ENCODE measurements at places on chromosomes 5 and 9. TPM values are rescaled to one million over a fixed set of nuclear protein-coding genes. Genes with fewer than 3 reads are reported as not detected.

The KCTD16 gene
- total RNA-seq = 3.2 TPM

GRCh38 chr5:107523029-107523680, 147.6 kb downstream of the EFNA5 start:
- H3K27ac ChIP-seq = no peak overlapping the region
- H3K36me3 ChIP-seq = peaks cover 3% of the 10 kb centered on the region
- H3K4me3 ChIP-seq = no peak overlapping the region
- H3K4me1 ChIP-seq = peaks cover 7% of the 10 kb centered on the region

The PDE6A gene
- 0.15 TPM for total RNA-seq

- H3K27me3 ChIP-seq = no peaks in the 10 kb centered on the region
- H3K4me3 ChIP-seq = no peak overlapping the region
- no peaks in the 10 kb centered on the region for H3K36me3 ChIP-seq
- H3K4me1 ChIP-seq = peaks cover 4% of the 10 kb centered on the region
- DNase-seq = no peak
Observed at GRCh38 chr5:124301850-124302249, 444.6 kb downstream of the ZNF608 start.

DNA sequence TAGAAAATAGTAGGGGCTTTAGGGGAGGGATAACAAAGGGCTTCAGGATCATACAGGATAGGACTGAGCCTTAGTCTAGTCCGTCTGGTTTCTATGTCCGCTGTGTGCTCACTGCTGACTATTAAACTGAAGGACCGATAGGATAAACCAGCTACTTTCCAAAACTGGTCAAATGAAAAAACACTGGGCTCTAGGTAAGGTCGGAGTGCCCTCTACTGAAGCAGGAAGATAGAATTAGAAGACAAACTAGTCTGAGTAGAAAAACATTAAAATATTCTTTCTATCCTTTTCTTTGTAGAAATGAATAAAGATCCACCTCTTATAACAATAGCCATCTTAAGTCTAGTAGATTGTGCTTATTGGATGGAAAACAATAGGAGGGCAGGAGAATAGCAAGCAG, 133.6 kb downstream of the CEMIP2 start:
- no peak for DNase-seq
- no peaks in the 10 kb centered on the region for H3K36me3 ChIP-seq
- H3K4me3 ChIP-seq = no peak overlapping the region
- H3K4me1 ChIP-seq = no peaks in the 10 kb centered on the region
- H3K27me3 ChIP-seq = no peaks in the 10 kb centered on the region

DNA sequence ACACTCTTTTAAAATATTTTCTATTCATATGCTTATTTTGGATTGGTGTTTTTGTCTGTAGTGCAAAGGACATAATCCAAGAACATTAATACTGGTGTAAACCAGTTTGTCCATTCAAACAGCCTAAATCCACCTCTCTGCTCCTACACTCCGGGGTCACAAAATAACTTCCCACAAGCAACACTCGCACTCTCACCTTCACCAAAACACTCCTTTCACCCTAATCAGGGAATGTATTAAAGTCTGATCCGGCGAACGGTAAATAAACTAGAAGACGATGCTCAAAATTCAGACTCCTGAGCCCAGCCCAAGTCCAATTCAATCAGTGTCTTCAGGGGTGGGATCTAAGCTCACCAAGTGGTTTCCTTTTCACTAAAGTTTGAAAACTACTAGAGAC, 649 bp downstream of the AP3B1 start:
- H3K27ac ChIP-seq = peak overlapping the region; percentile 57
- no peaks in the 10 kb centered on the region for H3K4me1 ChIP-seq
- no peaks in the 10 kb centered on the region for H3K36me3 ChIP-seq
- H3K27me3 ChIP-seq = no peaks in the 10 kb centered on the region

GRCh38 chr5:74382123-74382855, 258.2 kb downstream of the ENC1 start:
- no peak overlapping the region for H3K27ac ChIP-seq
- H3K27me3 ChIP-seq = no peaks in the 10 kb centered on the region
- no peaks in the 10 kb centered on the region for H3K4me1 ChIP-seq
- no peaks in the 10 kb centered on the region for H3K36me3 ChIP-seq

The SGCD gene
- 0.42 TPM for total RNA-seq

The CSF1R gene
- 0.19 TPM for total RNA-seq

DNA sequence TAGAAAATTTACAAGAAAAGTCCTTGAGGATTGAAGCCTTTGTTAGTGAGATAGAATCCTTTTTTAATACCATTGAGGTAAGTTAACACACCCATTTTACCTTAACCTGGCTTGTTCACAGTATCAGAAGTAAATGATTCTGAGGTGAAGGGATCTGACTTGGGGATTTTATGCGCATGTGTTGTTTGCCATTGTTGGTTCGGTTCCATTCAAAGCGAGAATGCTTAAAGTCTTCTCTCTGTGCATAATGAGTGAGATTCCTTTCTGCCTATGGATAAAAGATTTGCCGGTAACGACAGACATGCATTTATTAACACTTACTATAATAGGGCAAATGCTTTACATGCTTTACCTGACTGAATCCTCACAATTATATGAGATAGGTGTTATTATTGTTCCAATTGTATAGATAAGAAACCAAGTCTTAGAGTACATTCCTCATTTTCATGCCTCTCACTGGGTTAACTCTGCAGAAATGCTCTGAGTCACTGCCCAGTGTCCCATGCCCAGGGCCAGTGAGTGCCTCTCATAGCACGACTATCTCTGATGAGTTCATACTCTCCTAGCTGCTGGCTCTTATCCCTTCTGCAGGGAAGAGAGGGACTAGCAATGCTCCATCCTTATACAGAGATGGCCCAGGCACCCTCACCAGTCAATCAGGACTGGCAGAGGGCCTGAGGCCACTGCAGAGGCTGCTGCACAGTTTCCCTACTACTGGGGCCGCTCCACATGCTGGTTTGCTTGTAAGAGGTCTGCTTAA, 54.4 kb downstream of the CMYA5 start:
- no peak overlapping the region for H3K27ac ChIP-seq
- H3K27me3 ChIP-seq = no peaks in the 10 kb centered on the region
- no peaks in the 10 kb centered on the region for H3K36me3 ChIP-seq
- H3K4me1 ChIP-seq = no peaks in the 10 kb centered on the region

The SH3TC2 gene
- 0.66 TPM for total RNA-seq

DNA sequence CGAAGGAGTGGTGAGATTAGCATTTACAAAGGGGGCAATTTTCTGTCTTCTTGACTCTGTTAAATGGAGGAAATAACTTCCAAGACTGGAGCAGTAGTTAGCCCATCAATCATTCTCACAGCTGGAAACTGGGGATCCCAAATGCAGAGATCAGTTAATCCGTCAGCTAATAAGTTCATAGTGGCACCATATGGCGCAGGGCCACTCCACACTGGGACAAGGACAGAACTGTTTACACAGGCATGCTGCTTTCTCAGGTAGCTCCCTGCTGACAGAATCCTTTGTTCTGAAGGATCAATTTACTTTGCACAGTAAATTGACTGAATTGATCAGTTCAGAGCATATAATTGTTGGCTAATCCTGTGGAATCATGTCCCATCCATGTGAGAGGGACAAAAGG, 395.7 kb downstream of the TMEM161B start:
- peaks cover 7% of the 10 kb centered on the region for H3K27me3 ChIP-seq
- H3K27ac ChIP-seq = no peak overlapping the region
- H3K4me1 ChIP-seq = no peaks in the 10 kb centered on the region
- no peaks in the 10 kb centered on the region for H3K36me3 ChIP-seq
- DNase-seq = no peak

DNA sequence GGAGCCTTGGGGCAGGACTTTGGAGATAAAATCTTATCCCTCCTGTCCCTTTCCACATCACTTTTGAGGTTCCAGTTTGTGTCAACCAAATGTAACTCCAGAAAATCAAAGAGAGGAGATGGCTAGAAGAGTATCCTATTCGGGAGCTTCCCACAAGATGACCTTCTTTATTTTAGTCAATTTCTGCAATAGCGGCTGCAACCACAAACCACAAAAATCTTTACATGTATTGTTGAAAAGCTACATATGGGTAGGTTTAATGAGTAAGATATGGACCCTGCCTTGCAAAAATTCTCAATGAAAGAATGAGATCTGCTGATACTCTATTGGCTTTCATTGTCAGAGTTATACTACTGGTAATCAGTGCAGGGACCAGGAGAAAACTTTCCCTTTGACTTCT, 92.2 kb upstream of the MAMDC2 start:
- no peaks in the 10 kb centered on the region for H3K4me1 ChIP-seq
- no peaks in the 10 kb centered on the region for H3K36me3 ChIP-seq
- no peaks in the 10 kb centered on the region for H3K27me3 ChIP-seq
- no peak for DNase-seq
- H3K4me3 ChIP-seq = no peak overlapping the region

The EGR1 gene
- total RNA-seq = 9.9 TPM

- peak; percentile 91 for DNase-seq
- H3K27me3 ChIP-seq = peaks cover 92% of the 10 kb centered on the region
- no peaks in the 10 kb centered on the region for H3K36me3 ChIP-seq
- peak within 1 kb of the TSS; percentile 83 for H3K4me3 ChIP-seq
- H3K4me1 ChIP-seq = peaks cover under 1% of the 10 kb centered on the region
Observed at GRCh38 chr9:74887041-74887980, at the start of gene TRPM6. TSS of gene TRPM6 (minus strand) at chr9:74887921. CDS start at chr9:74887856, 65 bp downstream.

GRCh38 chr5:144487207-144487606, 316.5 kb downstream of the KCTD16 start:
- no peak overlapping the region for H3K4me3 ChIP-seq
- no peaks in the 10 kb centered on the region for H3K27me3 ChIP-seq
- DNase-seq = peak; percentile 75
- H3K27ac ChIP-seq = peak overlapping the region; percentile 12
- no peaks in the 10 kb centered on the region for H3K36me3 ChIP-seq

DNA sequence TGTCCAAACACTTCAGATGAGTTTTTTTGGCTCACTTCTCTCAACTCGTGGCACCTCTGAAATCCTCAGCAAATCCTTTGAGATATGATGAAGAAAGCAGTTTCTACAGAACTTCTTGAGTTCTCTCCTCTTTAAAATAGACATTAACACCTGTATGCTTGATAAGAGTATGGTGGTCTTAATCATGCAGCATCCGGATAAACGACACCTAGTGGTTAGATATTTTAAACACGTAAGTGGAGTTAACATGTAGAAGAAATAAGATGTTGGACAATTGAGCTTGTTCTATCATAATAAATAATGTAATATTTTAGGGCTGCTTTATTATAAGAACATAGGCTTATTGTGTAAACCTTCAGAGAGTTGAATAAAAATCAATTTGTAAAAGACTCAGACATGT, 324.8 kb downstream of the CYLC2 start:
- no peak overlapping the region for H3K27ac ChIP-seq
- H3K36me3 ChIP-seq = no peaks in the 10 kb centered on the region
- H3K4me3 ChIP-seq = no peak overlapping the region
- H3K27me3 ChIP-seq = no peaks in the 10 kb centered on the region
- no peaks in the 10 kb centered on the region for H3K4me1 ChIP-seq
- no peak for DNase-seq

GRCh38 chr9:93667006-93667405, 90.6 kb downstream of the PHF2 start:
- peak; percentile 28 for DNase-seq
- no peak overlapping the region for H3K4me3 ChIP-seq
- H3K27me3 ChIP-seq = no peaks in the 10 kb centered on the region
- H3K27ac ChIP-seq = no peak overlapping the region

GRCh38 chr9:89621676-89622075, 16.9 kb downstream of the GADD45G start:
- no peak for DNase-seq
- no peak overlapping the region for H3K4me3 ChIP-seq
- H3K27ac ChIP-seq = no peak overlapping the region
- peaks cover 18% of the 10 kb centered on the region for H3K4me1 ChIP-seq
- no peaks in the 10 kb centered on the region for H3K36me3 ChIP-seq

DNA sequence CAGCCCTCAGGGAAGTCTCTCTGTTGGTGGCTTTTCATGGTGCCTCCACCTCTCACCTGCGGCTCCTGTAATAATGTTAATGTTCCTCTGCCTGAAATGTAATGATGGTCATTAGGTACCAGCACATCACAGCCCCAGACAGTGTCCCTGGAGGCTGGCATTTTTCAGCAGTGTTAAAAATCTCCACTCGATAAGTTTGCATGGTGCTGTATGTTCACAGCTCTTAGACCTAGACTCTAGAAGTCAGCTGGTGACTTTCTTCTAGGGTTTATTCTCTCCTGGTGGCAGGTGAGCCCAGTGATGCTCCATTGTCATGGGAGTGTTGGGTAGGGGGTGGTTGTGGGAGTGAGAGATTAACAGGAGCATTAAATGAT, 53.1 kb downstream of the GPR107 start:
- DNase-seq = no peak
- H3K36me3 ChIP-seq = peaks cover 73% of the 10 kb centered on the region
- H3K4me3 ChIP-seq = no peak overlapping the region
- no peaks in the 10 kb centered on the region for H3K27me3 ChIP-seq

The SV2C gene
- not detected for total RNA-seq

GRCh38 chr5:112068593-112068992, 311.6 kb upstream of the NREP start:
- no peaks in the 10 kb centered on the region for H3K36me3 ChIP-seq
- H3K27ac ChIP-seq = no peak overlapping the region
- no peak overlapping the region for H3K4me3 ChIP-seq
- no peaks in the 10 kb centered on the region for H3K27me3 ChIP-seq
- DNase-seq = no peak

DNA sequence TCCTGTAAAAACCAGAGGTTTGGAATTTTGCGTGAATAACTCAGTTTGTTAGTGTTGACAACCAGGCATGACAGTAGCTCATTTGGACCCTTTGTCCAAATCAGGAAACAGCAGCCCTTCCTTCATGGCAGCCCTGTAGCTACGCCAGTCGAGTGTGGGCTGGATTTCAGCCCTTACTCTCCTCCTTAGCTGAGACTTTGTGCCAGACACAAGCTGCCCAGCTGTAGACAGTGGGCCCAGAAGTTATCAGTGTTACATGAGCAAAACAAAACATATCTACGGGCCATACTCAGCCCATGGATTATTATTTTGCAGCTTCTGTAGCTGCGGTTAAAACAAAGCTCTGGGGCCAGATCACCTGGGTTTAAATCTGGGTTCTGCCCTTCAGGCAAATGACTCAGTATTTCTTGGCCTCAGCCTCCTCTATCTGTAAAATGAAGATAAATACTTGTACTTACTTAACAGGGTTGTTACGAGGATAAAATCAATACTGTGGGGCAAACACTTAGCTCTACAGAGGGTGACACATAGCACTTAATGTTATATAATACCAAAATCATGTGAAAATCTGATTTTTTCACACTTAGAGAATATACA, 76.9 kb downstream of the GHR start:
- no peaks in the 10 kb centered on the region for H3K4me1 ChIP-seq
- no peaks in the 10 kb centered on the region for H3K27me3 ChIP-seq
- no peaks in the 10 kb centered on the region for H3K36me3 ChIP-seq
- DNase-seq = no peak

GRCh38 chr5:174503086-174503460, 221.3 kb upstream of the MSX2 start:
- H3K27me3 ChIP-seq = no peaks in the 10 kb centered on the region
- no peak for DNase-seq
- no peak overlapping the region for H3K27ac ChIP-seq
- no peak overlapping the region for H3K4me3 ChIP-seq
- no peaks in the 10 kb centered on the region for H3K36me3 ChIP-seq
